ENCODE measurements at places on chromosomes 11 and 22. TPM values are rescaled to one million over a fixed set of nuclear protein-coding genes. Genes with fewer than 3 reads are reported as not detected.
A peak's percentile ranks its signal among the peaks of the same experiment; 100 is the strongest.

DNA sequence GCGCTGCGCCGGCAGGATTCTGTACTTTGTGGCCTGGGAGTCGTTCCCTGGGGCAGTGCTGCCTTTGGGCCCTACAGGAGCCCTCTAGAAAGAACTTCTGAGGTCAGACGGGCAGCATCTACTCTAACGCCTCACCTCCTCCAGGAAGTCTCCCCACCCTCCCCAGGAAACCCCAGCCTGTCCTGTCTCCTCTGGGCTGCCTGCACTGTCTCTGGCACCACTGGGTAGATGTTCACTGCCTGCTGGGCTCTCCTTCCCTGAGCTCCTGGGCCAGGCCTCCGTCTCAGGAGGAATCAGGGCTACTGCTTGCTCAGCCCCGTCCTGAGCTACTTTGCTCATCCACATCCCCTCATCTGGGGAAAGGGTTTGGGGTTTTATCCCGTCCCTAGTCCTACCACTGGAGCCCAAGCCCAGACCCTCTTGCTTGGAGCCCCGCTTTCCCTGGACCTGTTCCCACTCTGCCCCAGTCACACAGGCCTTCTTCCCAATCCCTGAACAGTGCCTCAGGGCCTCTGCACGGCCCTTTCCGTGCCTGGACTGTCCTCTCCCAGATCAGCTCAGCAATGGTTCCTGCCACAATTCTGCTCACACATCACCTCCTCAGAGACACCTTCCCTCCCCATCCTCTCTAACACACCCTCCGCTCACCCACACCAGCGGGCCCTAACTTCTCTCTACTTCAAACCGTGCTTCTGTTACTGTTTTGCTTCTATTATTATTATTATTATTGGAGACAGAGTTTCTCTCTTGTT, 11.3 kb upstream of the TREH start:
- no peak for DNase-seq

- DNase-seq = no peak
Observed at GRCh38 chr11:30452842-30453241, 129.9 kb downstream of the ARL14EP start.

GRCh38 chr11:33965032-33965431, 73.2 kb upstream of the LMO2 start:
- DNase-seq = no peak

GRCh38 chr11:2892215-2892966, 6.8 kb upstream of the CDKN1C start:
- DNase-seq = peak; percentile 74

- no peak for DNase-seq
Observed at GRCh38 chr11:59368238-59369022, 9.7 kb downstream of the OR5AN1 start.

DNA sequence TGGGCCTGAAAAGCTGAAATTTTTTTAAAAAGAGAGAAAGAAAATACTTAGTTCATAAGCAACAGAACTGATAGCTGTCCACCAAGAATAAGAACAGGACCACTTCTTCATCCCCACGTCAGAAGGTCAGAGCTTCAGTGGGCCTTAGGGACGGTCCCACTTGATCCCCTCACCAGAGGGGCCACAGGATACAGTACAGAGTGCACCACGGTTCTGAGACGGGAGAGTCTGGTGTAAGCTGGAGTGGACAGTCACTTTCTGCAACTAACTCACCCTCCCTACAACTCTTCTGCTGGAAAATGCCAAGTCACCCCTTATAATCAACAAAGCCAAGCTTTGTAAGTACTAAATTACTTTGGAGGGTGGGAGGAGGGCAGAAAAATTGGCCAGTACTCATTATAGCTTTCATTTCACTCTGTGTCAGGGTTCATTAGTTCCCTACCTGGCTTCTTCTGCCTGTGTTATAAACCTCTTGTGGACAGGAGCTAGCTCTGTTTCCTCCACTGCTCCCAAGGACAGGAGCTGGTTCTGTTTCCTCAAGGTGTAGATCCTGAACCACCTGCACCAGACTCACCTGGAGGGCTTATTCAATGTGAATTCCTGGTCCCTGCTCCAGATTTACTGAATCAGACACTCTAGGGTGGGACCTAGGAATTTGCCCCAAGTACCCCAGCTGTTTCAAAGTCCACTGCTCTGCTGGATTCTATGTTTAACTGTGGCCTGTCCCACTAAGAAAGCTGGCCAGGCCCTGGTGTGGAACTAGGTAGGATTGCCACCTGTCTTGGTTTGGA, 39.6 kb downstream of the SCGB1A1 start:
- no peak for DNase-seq

DNA sequence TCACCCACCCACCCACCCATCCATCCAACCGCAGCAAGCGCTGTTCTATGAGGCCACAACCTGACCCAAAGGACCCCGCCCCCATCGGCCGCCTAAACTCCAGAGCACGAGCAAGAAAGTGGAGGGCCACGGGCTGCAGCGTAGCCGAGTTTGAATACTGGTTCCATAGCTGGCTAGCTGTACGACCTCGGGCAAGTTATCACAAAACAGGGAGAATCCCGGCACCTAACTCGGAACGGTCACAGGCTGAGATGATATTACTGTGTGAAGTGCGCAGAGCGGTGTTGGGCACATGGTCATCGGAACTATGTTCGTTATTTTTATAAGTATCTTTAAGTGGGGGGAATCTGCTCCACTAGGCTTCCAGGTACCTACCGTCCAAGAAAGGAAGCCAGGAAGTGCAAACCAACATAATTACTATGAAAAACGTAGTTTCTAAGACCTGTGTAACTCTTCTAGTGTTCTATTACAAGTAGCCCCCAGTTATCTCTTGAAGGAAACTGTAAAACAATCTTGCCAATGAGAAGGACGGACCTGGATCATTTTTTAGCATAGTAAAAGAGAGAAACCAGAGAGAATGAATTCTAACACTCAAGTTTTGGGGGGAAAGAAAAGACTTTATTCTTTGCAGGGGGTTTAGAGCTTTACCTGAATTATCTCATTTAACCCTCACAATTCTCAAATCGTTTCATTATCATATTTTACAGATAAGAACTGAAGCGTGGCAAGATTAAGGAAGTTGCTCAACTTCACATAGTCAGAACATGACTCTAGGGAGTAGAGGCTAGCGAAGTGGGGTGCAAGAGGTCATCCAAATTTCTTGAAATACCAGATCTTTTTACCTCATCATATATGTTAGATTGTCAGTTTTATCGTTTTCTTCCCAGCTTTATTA, 663 bp upstream of the BUD13 start:
- no peak for DNase-seq

- DNase-seq = no peak
Observed at GRCh38 chr22:28582806-28583205, 96.8 kb downstream of the TTC28 start.

DNA sequence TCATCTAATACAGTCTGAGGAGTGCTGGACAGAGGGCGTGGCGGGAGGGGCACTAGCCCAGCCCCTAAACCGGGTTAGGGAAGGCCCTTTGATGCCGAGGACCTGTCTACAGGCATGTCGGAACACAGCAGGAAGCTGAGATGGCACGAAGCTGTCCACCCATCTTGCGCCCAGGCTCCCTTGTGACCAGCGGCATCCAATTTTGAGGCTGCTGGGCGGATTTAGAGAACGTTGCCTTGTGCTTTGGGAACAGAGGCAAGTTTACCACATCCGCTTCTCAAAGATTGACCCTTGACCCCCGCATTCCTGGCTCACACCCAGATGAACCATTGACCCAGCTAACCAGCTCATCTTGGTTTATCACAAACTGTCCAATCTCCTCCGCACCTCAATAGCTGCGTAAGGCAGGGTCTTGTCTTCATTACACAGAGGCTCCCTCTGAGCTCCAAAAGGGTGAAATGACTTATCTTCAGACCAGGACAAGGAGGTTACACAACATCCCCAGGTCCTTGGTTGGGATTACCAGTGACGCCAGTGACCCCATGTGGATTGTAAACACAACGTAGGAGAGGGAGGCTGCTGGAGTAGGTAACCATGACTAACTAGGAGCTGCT, 4.5 kb downstream of the FAM83F start:
- no peak for DNase-seq

DNA sequence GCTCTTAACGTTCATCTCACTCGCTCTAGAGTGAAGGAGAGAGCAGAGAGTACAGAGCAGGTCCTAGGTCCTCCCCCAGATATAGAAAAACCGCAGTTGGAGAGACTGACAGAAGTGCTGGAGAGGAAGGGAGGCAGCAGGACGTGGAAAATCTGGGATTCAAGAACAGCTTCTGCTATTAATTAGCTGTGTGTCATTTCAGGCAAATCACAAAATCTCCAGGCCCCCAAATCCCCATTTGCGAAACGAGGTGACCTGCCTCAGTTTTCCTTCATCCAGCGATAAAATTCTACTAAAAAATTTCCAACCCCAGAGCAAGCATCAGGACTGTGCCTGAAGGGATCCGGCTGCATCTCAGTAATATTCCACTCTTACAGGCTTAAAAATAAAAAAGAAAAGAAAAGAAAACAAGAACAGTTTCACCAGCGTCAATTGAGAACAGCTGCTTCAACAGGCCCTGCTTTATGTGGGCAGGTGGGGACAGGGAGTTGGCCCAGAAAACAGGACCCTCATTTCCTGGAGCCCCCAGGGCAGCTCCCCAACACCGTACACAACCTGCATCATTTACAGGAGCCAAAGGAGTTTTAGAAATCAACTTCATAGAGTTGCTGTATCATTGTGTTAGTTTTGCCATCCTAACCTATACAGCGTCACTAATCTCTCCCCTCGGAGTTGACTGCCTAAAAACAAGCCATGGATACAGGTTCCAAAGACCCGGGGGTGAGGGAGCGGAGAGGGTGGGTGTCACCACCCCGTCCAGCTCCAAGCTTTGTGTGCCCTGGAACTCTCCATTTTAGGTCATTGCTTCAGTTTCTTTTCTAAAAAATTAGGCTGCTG, 2.3 kb upstream of the MALAT1 start:
- DNase-seq = no peak

GRCh38 chr22:31958625-31959239, 14.4 kb downstream of the YWHAH start:
- DNase-seq = no peak

DNA sequence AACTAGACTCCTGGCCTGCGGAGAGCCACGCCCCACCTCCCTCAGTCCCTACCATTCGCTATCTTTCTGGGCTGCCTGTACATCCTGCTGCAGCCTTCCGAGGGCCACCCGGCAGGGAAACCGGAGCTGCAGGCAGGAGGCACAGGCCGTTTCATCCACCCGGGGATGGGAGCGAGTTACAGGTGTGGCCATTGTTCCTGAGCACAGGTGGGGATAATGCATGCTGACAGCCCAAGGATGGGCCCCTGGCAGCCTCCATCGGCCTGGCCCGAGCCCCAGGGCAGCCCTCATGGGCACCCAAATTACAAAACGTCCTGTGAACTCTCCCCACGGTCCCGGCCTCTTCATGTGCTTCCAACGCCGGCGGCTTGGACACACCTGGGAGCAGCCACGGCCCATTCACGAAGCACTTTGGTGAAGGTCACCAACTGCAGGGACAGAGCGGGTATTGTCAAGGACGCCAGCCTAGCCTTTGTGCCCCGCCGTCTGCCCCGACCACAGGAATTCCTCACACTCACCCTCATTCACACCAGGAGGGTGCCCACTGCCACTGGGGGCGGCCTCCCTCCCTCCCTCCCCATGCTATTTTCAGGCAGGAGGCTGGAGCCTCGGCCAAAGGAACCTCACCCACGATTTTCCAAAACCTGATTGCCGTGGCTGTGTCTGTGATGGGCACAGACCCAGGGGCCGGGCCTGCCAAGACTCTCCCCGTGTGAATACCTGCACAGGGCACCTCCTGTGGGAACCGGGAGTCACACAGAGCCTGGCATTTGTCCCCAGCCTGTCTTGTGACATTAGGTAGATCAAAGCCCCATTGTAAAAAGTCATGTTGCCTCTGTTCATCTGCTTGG, 42.1 kb upstream of the MYEOV start:
- DNase-seq = no peak

- no peak for DNase-seq
Observed at GRCh38 chr11:123460012-123460700, 30.1 kb downstream of the GRAMD1B start.

- no peak for DNase-seq
Observed at GRCh38 chr11:109085708-109086373, 336.1 kb upstream of the C11orf87 start.

DNA sequence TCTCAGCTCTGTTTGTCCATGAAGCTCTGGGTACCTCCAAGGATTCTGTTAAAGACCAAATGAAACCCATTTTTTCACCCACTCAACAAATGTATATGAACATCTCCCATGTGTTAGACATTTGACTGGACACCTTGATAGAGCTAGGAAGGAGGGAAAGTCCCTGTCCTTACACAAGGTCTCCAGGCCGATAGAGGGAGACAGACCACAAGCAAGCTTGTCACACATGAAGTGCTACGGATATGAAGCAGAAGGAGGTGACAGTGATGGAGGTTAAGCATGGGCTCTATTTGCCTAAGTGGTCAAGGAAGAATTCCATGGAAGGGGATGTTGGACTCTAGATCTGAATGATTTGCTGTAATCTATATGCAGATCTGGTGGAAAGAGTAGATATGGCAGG, 138.5 kb downstream of the MYO18B start:
- no peak for DNase-seq

DNA sequence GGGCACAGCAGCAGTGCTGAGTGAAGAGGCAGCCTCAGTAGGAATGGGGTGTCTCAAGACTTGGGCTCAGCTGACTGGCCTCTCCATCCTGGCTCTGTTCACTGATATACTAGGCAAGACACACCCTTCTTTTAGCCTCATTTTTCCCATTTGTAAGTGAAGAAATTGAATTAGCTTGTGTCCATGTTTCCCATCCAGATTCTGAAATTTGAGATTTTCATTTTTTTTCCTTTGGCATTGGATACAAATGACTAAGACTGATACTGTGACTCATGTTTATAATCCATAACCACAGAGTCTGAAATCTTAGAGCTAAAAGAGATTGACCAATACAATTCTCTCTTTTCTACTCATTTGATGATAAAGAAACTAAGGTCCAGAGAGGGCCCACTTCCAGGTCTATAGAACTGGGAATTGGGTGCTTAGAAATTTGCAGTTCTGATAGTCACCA, 110.9 kb downstream of the KCNC1 start:
- DNase-seq = no peak

GRCh38 chr11:99535406-99535805, 514.7 kb downstream of the CNTN5 start:
- no peak for DNase-seq

- no peak for DNase-seq
Observed at GRCh38 chr11:126713806-126714205, 286.8 kb downstream of the KIRREL3 start.

GRCh38 chr11:57121996-57122395, 59.8 kb upstream of the LRRC55 start:
- DNase-seq = no peak

FOLR2 gene
- total RNA-seq = 1.1 TPM

OR5I1 gene
- total RNA-seq = not detected

SLC22A6 gene
- total RNA-seq = not detected

APOBEC3B gene
- total RNA-seq = 11.5 TPM

COMT gene
- total RNA-seq = 36.7 TPM

CST6 gene
- not detected for total RNA-seq

Measured in naive thymus-derived CD4-positive, alpha-beta T cell (primary cell).